AG10803 (cell line): ENCODE measurements at places on chromosomes 1 and 21.

DNA sequence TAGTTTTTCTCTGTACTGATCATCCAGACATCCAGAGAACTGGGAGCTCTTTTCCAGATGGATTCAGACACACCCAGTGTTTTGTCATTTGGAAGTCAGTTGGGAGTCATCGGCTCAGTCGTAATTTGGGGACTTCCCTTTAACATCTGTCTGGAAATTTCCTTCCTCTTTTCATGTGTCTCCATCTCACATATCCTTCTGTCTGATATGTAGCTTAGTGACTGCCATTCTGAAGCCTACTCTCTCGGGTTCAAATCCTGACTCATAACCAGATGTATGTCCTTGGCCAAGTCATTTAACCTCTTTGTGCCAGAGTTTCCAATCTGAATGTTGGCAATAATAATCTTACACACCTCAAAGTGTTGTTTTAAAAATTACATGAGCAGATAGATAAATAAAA is 3.0 kb downstream of the MORC3 start:
- no peak for DNase-seq

DNA sequence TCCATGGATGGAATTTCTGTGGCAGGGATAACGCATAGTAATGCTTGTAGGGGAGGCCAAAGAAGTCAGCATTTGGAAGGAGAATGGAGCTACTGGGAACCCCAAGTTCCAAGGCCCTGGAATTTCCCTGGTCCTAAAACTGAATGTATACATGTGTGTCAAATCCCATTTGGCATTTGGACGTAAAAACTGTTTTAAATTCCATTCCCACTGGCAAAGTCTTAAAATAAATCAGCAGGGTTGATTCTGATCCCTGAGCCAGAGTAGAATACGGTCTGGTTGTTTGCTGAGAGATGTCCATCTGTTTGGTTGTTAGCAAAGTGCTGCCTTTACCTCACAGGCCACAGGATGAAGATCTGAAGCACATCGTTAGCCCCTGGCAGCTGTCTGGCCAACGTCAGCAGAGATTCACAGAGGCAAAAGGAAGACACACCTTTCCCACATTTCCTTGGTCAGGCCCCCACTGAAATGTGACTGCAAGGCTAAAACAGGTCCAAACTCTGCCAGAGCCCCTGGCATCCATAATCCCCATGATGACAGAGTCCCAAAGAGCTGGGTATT is 62.2 kb downstream of the GORAB start:
- no peak for DNase-seq

- DNase-seq = peak; percentile 34
Measured at GRCh38 chr1:63950023-63950422, 176.2 kb downstream of the ROR1 start.

GRCh38 chr1:245590726-245591125 is 435.9 kb downstream of the KIF26B start:
- no peak for DNase-seq
